ENCODE measurements at places on chromosomes 4 and X.

DNA sequence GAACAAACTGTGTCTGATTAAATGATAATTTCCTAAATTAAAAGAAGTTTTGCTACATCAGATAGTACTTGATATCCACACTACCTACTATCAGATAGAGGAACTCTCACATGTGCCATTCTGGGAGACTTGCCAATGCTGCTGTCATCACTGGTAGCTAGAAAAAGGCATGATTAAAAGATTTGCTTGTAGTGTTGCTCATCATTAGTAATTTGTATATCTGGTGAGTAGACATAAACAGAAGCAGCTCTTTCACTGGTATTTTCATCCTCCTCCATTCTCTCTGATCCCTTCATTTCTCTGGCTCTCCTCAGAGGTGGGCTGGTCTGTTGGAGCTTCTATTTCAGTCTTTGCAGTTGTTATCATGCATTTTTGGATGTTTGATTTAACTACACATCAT is 56.0 kb downstream of the SPRY1 start:
- peak; percentile 34 for DNase-seq

GRCh38 chr4:67035501-67035900 is 509.8 kb downstream of the CENPC start:
- no peak for DNase-seq

- DNase-seq: no peak
Observed at GRCh38 chrX:13721371-13721770, 13.0 kb downstream of the TRAPPC2 start.

GRCh38 chr4:148827781-148828180 is 385.6 kb upstream of the NR3C2 start:
- no peak for DNase-seq

DNA sequence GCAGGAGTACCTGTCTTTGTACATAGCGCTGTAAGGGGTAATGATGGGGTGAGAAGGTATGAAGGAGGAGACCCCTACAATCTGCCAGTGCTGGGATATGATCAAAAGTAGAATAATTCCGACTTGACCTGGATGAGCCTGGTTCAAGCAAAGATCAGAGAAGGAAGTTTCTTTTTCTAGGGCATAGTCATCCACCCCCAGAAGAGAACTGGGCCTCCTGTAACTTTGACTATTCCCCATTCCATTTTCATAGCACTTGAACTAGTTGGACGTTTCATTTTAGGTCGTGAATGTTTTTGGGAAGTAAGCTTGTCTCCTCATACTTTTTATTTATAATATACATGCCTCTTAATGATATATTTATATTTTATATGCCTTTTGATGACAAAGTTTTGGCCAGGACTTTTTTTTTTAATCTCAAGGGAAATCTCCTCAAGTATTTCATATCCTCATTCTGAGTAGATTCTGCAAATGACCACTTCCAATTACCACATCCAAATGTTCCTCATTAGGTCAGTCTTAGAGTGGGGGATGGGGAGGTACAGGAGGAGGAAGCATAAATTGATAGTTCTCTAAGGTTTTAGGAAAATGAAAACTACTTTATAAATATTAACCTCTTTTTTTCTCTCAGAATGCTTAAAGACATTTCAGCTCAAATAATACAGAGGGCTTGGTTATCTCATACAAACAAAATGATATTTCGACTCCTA is 3.5 kb downstream of the CXorf58 start:
- DNase-seq: no peak

DNA sequence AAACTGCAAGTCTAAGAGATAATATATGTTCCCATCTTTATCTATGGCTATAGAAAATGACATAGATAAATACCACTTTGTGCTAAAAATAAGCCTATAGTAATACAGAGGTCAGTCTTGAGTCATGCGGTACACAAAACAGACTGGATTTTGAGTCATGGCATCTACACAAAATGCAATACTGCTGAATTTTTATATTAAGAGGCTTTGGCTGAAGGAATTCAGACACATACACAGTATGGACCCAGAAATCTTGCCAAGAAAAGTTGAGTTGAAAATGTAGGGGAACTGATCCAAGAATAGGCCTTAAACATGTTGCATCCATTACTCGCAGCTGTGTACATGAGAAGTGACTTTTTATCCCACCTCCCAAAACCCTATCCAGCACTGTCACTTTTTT is 184.4 kb downstream of the TENM3 start:
- DNase-seq: no peak

- DNase-seq: no peak
Observed at GRCh38 chr4:42906891-42907759, 14.6 kb downstream of the GRXCR1 start.

DNA sequence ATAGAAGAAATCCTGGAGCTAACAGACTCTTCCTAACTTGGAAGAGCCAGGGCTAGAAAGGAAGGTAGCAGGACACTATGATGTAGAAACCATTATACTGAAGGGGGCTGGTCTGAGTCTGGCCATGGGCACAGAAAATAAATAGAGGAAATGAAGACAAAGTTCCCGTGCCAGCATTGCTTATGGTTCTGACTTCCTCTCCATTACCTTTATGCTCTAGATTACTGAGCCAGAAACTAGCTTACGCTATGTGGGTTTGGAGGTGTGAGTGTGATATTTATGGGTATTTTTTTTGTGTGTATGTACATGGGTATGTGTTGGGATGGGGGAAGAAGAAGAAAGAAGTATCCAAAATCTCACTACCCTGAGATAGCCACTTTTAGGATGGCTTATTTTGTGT is 148.3 kb downstream of the GLUD2 start:
- DNase-seq: no peak

DNA sequence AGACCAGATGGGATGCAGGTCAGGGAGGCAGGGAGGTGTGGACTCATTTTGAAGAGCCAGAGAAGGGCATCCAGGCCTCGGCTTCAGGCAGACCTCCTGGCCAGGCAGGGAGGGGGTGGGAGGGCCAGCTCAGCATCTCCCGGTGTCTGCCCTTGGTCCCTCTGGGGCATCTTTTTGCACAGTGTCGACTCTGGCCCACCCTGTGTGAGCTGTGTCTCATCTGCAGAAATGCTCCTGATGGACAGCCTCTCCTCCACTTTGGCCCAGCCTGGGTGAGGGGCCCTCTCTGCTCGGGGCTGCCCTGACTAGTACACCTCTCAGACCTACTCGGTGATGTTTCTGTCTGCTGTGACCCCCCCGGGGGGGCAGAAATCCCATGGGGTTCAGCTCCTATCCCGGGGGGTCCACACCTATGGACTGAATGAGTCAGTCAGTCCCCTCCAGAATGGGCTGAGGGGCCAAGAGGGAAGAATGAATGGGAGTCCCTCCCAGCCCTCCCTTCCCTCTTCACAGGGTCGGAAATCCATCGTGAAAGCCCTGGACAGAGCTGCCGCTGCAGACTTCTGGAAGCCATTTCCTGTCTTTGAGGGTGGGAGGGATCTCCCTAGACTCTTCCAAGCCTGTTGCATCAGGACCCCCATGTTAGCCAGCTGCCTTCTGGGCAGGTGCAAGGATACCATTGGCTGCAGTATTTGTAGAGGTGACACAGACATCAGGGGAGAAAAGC is 196.7 kb upstream of the PSAPL1 start:
- DNase-seq: no peak

GRCh38 chr4:99594818-99595217 is 20.2 kb downstream of the MTTP start:
- DNase-seq: no peak

DNA sequence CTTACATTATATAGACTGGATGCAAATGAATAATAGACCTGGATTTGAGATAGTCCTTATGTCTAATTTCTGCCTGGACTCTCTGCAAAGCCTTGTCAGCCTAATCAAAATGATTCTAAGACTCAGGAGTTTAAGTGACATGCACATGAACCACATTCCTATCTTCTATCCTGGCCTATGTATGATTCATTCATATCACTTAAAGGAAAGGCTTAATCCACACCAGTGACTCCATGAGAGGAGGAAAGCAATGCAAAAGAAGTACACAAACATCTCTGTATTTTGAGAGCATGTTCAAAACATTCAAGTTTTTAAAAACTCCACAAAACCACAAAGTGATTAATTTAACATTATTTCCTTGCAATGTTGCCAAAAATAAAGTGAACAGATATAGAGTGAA is 14.6 kb downstream of the AMOT start:
- no peak for DNase-seq

DNA sequence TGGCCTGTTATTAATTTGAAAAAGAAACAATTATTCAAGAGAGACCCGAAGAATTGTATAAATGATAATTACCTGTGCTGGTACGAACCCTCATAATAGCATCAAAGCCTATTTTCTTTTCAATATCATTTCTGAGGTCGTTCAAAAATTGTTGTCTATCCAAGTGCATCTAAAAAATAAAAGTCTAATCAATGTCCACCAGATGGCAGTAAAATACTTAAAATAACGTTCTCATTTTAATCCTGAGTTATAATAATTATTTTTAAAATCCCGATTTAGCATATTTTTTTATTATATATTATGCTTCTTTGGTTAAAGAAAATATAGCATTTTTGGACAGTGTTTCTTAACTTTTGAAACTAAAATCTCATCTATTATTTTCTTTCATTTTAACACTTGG is 55.7 kb downstream of the METTL14 start:
- peak; percentile 8 for DNase-seq

GRCh38 chrX:155592981-155593380 is 19.8 kb downstream of the TMLHE start:
- DNase-seq: no peak

- no peak for DNase-seq
Observed at GRCh38 chr4:153936121-153936520, 147.2 kb upstream of the SFRP2 start.
